Endothelial cell of umbilical vein (primary cell): ENCODE measurements at places on chromosomes 7 and 10.

- H3K27ac ChIP-seq, result no peak overlapping the region
- no peaks in the 10 kb centered on the region for H3K4me1 ChIP-seq
- H3K27me3 ChIP-seq, result no peaks in the 10 kb centered on the region
- no peak for DNase-seq
- H3K36me3 ChIP-seq, result no peaks in the 10 kb centered on the region
These were observed 156.2 kb downstream of the PARD3 start for GRCh38 chr10:34658934-34659333.

- H3K27me3 ChIP-seq, result no peaks in the 10 kb centered on the region
- H3K36me3 ChIP-seq, result no peaks in the 10 kb centered on the region
- H3K4me3 ChIP-seq, result no peak overlapping the region
- no peak overlapping the region for H3K27ac ChIP-seq
These were observed 27.0 kb upstream of the EBLN1 start for GRCh38 chr10:22244855-22245254.

GRCh38 chr10:13759168-13759567 lies 172.4 kb downstream of the PRPF18 start:
- H3K27ac ChIP-seq, result no peak overlapping the region
- no peak for DNase-seq
- H3K36me3 ChIP-seq, result peaks cover 2% of the 10 kb centered on the region
- H3K27me3 ChIP-seq, result no peaks in the 10 kb centered on the region
- H3K4me3 ChIP-seq, result no peak overlapping the region

DNA sequence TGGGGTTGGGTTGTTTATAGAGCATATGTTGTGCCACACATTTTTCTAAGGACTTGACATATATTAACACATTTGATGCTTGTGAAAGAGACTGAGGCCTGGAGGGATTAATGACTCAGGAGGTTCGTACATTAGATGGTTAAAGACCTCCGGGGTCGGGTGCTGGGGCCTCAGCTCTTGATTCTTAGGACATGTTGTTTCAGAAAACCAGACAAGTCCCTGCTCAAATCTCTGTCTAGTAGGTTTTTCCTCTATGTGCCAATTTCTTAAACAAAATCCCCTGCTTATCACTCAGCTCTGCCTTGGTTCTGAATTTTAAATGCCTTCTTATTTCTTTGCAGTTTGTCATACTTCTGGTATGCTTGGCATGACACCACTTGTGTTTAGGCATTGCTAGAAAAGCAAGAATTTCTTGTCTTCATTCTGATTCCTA lies 5.8 kb downstream of the UPP1 start:
- H3K4me1 ChIP-seq, result peaks cover 46% of the 10 kb centered on the region
- no peak for DNase-seq
- H3K27me3 ChIP-seq, result no peaks in the 10 kb centered on the region

DNA sequence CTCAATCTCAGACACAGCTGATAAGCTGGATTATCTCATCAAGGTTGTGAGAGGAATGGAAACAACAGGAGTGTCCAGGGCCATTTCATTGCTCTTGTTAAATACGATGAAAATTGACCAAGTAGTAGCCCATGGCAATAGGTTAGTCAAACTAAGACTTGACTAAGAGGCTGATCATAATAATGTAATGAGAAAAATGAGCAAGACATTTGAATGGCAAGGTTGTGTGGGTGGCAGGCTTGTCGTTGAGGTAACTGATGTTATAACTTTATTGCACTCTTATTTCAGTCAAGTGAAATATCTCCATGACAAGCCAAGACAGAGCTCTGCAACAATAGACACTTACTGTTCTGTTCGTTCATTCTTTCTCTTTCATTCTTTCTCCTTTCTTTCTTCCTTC lies 532.0 kb downstream of the GATA3 start:
- no peak overlapping the region for H3K27ac ChIP-seq
- no peaks in the 10 kb centered on the region for H3K36me3 ChIP-seq
- no peaks in the 10 kb centered on the region for H3K4me1 ChIP-seq
- DNase-seq, result no peak
- H3K27me3 ChIP-seq, result no peaks in the 10 kb centered on the region
- H3K4me3 ChIP-seq, result no peak overlapping the region

DNA sequence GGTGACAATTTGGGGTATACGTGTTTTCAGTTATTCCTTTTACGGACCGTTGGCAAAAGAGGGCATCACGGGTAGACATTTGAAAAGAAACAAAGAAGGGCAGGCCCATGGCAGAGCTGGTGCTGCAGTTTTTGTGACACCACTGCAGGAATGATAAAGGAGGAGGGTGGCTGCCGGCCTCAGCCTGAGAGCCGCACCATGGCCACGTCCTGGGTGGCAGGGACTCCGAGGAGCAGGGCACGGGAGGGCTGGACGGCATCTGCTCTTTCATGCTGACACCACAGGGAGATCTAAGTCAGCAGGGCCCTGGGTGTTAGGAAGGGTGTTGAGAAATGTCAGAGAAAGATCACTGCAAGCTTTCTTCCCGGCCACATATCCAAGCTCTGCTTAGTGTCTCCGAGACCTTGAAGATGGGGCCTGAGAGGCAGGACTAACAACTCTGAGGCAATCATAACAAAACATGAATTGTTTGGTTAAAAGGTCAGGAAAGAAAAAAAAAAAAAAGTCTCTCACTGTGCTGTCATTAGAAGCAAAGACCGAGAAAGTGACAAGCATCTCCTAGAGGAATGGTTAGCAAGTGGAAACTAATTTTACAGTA lies 36.6 kb downstream of the INSYN2A start:
- H3K4me1 ChIP-seq, result no peaks in the 10 kb centered on the region
- DNase-seq, result no peak
- H3K36me3 ChIP-seq, result no peaks in the 10 kb centered on the region
